CD4-positive, CD25-positive, alpha-beta regulatory T cell (primary cell): ENCODE measurements at places on chromosomes 13 and 19.

DNA sequence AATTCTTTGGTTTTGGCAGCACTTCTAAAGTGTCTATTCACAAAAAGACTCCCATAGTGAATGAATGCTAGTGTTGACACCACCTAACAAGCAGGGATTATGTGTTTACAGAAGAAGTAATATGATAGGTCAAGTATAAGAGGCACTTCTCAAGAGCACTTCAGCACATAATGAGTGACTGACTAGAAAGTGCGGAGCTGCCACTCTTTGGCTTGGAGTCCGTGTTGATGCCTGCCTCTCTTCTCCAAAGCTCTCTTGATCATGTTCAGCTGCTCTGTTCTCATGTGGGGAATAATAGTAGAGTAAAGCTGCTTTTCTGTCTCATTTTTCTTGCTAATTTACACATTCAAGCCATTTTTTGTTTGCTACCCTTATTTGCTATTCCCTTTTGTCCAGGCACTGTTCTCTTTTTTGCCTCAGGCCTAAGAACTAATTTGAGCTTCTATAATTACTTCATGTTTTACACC, 22.7 kb upstream of the MAB21L1 start:
- DNase-seq: no peak

DNA sequence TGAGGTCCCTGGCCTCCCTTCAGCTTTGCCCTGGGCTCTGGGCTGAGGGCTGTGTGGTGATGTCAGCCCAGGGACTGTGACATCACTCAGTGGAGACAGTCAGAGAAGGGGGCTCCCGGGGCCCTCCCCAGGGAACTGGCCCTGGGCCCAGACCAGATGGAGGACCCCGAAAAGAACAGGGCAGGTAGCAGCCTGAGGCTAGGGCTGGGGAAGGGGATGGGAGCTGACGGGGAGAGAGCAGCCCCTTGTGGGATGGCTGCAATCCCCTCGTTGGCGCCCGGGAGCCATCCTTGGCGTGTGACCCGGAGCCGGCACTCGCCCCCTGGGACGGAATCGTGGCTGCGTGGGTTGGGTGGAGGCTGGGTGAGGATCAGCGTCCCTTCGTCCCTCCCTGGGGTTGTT, 13.6 kb downstream of the CSNK1G2 start:
- DNase-seq: no peak

DNA sequence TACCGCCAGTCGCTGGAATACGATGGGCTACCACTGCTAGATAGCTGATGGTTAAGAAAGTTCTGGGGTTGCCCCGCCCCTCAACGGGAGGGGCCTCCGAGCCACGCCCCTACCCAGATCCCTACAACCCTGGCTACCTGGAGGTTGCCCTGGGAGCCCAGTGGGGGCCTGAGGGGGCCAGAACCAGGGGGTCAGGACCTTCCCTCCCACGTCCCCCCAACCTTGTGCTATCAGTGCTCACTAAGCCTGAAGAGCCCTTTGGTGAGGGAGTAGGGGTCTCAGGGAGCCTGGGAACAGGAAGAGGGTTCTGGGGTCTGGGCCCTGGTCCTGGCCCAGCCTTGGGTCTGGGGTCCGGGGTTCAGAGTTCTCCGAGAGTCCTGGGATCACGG, 8.9 kb downstream of the OCEL1 start:
- DNase-seq: peak; percentile 73

DNA sequence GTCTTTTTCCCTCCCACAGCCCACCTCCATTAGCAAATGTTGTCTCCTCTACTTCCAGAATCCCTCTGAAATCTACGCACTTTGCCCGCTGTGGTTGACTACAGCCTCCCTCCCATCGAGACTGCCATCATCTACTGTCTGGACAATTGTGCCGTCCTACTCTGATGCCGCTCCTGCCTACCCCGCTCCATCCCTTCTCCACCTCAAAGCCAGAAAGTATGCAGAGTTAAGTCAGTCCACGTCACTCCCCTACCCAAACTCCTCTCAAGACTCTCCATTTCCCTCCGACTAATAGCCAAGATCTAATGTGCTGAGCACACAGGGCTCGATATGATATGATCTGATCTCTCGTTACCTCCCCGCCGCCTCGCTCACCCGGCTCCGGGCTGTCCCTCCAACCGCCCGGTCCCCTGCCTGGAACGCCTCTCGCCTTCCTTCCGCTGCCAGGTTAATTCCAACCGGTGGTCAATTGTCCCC, 556 bp downstream of the CACTIN start:
- DNase-seq: no peak

- no peak for DNase-seq
These were observed 114.1 kb downstream of the TNFSF13B start for GRCh38 chr13:108383667-108384066.

DNA sequence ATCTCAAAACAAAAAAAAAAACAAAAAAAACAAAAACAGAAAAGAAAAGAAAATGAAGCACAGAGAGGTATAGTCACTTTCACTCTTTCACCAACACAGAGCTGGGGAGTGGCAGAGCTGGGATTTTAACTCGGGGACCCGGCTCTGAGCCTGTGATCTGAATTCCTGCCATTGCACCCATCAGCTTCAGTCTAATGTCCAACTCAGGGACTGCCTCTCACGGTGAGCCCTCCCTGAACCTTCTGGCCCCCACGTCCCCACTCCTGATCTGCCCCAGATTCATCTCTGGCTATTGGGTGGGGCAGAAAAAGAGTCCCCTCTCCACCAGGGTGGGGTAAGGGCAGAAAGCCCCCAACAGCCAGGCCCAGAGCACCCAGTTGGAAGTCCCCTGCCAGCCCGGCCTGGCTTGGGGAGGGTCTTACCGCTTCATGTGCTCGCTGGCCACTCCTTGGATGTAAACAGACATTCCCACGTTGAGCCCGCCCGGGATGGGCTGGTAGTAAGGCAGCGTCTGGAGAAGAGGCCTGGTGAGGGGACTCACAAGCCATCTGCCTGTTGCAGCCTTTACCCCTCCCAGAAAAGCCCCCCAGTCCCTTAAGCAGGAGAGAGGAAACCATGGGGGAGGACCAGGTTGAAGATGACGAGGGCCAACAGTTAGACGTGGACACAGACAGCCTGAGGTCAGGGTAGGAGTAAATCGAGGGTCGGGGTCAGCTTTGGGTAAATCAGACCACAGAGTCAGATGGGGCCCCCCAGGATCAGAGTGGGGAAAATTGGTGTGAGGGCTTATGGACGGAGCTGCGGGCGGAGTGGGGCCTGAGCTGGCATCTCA, 520 bp downstream of the LGALS4 start:
- DNase-seq: no peak

DNA sequence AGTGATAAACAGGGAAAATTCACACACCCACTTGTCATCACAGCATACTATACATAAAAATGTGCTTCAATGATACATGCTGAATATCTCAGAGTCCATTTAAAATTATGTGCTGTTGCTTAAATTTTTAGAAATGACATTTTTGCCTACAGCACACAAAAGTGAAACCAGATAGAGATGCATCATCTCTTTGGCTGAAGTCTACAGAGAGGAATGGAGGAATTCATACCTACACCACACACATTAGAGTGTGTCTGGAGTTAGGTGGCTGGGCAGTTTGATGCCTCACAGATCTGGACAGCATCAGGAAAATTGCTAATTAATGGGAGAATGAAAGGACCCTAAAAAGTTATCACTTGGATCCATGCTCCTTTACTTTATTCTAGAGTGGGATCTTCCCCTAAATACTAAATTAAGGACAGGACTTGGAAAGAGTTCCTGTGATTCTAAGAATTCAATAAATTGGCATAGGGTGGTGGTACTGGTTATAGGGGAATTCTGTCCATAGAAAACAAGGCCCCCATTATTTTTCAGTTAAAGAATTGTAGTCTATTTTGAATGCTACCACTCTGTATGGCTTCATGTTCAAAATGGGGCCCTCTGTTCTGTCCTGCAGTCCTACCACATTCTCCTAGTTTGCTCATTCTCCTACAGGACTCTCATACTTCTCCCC, 41.3 kb downstream of the RCBTB2 start:
- DNase-seq: peak; percentile 47
